Hindlimb muscle (tissue), 1 donor: ENCODE measurements at places on chromosomes 5 and 9. TPM values are rescaled to one million over a fixed set of nuclear protein-coding genes. Genes with fewer than 3 reads are reported as not detected.
A peak's percentile ranks its signal among the peaks of the same experiment; 100 is the strongest.

Gene YIPF5
- polyA plus RNA-seq = 36.0 TPM

DNA sequence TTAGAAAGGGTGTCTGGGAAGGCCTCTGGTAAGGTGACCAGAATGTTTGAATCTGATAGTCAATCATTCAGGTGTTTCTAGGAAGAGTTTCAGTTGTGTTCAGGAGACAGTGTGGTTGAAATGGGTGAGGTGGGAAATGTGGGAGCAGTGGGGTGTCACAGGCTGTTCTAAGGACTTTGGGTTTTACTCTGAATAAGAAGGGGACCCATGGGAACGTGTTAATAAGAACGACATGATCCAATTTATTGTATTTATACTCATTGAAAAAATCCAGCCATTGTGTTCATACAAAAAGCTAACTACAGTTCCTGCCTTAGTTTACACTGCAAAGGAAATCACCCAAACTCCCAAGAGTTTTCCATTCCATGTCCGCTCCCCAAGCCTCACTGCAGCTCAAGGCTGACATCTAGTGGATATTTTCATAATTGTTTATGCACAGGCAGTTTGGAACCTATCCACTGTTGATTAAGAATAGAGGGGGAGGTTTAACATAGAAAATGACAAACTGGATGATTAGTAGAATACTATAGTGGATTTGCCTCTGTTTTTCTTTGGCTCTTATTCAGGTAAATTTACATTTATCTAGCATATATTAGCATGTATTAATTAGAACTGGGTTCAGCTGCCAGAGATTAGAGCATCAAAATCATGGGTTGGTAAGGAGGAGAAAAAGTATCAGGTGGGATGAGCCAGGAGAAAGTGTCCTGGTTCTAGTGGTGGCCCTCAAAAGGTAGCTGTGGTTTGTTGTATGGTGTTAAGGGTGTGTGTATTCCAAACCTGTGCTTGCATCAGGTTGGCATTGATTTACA lies 17.7 kb downstream of the CAVIN4 start:
- DNase-seq = peak; percentile 69

GRCh38 chr5:8349855-8350254 lies 480.9 kb downstream of the MTRR start:
- DNase-seq = no peak

DNA sequence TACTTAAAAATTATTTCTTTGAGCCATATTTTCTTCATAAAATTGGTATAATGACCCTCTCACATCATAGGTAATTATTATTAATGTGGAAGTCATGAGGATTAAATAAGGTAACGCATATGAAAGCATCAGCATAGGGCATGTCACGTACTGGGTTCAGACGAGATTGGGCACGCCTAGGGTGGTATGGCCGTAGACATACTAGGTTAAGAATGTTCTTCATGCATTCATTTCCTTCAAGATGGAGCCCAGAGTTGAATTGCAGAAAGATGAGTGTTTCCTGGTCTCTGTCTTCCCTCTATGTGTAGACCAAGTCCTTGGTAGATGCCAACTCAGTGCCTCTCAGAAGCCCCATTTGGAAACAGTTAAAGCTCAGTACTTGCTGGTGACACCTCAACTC lies 174.1 kb upstream of the CLINT1 start:
- no peak for DNase-seq

DNA sequence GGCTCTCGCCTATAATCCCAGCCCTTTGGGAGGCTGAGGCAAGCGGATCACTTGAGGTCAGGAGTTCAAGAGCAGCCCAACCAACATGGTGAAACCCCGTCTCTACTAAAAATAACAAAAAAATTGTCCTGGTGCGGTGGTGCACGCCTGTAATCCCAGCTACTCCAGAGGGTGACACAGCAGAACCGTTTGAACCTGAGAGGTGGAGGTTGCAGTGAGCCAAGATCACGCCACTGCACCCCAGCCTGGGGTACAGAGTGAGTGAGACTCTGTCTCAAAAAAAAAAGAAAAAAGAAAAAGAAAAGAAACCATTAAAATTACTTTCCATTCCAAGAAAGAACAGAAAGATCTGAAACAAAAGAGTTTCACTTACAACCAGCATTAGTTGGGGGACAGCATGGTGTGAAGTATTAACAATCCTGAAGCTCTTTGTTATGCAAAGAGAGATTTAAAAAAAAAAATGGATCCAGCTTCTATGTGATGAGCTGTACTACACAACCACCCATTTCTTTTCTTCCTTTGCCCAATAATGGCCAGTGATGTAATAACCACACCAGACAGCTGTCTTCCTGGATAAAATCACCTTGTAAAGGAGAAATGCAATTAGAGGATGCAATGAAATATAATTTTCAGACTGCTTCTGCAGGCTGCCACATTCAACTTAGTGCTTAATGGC lies 76.9 kb downstream of the MED27 start:
- DNase-seq = no peak

DNA sequence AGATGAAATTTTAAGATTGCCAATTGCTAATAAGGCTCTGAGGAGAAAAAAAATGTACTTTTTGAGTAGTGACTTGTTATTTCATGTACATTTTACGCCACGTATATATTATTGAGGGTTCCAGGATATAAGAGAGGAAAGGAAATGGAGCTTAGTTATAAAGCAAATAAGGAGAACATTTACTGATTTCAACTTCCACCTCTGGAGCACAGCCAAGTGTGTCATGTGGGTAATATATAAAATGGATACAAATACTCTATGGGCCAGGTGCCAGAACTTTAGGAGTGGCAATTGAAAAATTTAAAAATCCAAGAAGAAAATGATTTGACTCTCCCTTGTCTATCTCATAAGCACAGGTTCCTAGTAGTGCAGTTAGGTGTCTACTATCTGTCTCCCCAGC lies 45.0 kb upstream of the VLDLR start:
- DNase-seq = no peak
